ENCODE measurements at places on chromosomes 7 and 10.

GRCh38 chr7:35420656-35421055, 166.8 kb upstream of the TBX20 start:
- DNase-seq: no peak

GRCh38 chr10:71969929-71970328, 5.7 kb downstream of the CHST3 start:
- DNase-seq: no peak

- DNase-seq: no peak
Measured at GRCh38 chr10:98380493-98381339, 34.3 kb downstream of the PYROXD2 start.

GRCh38 chr7:50379082-50379481, 71.1 kb downstream of the FIGNL1 start:
- no peak for DNase-seq
